ENCODE measurements at places on chromosomes 13 and 19.

GRCh38 chr19:44592451-44592890, 20.9 kb upstream of the IGSF23 start:
- DNase-seq = no peak

GRCh38 chr19:1863638-1864479, 480 bp upstream of the KLF16 start:
- DNase-seq = peak; percentile 92

- no peak for DNase-seq
Measured at GRCh38 chr13:110444226-110444653, 117.3 kb downstream of the RAB20 start.

GRCh38 chr19:45255611-45256157, 4.6 kb downstream of the MARK4 start:
- DNase-seq = no peak

DNA sequence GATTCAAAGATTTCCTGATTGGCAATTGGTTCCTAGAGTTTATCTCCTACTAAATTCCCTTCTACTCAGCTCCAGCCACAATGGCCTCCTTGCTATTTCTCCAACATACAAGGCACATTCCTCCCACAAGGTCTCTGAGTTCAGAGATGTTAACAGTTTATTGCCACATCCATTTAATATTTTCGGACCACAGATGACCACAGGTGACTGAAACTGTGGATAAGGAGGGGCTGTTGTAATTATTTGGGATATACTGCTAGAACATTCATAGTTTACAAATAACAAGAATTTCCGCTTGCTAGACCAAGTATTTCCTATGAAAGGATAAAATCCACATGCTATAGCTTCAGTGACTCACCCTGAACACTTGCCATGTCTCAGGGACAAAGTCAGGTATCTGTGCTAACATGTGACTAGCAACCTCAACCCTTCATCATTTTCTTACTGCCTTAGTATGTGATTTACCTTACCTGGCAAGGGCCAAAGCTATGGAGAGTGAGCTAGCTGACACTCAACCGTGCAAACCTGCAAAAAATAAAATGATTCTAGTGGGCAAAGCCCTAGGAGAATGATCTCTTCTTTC, 117.7 kb downstream of the TBC1D4 start:
- no peak for DNase-seq

DNA sequence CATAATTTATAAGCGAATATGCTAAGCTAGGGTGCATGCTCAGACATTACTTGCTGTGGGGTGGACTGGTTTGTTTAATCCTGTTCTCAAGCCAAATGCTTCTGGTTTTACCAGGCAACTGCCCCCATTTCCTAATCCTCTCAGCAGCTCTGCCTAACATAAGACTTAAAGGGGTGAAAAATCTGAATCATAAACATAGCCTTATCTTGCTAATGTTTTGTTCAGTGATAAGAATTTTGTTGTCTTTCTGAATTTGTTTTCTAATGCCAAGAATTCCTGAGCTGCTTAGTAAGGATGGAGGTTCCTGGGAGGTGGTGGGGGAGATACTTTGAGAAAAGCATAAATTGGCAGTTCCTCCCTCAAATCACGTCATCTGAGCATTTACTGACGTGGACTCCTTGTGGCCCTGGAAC, 42.7 kb downstream of the ING1 start:
- no peak for DNase-seq

All from CD4-positive, alpha-beta T cell treated with Interleukin-15 for 4 hours (primary cell).